ENCODE measurements at places on chromosomes 6 and 20. TPM values are rescaled to one million over a fixed set of nuclear protein-coding genes. Genes with fewer than 3 reads are reported as not detected.

Gene C20orf96
- total RNA-seq, result 8.8 TPM

Gene TBP
- 12.8 TPM for total RNA-seq

Gene SPATA25
- 1.3 TPM for total RNA-seq

Gene ATP6V1G2
- total RNA-seq, result 0.75 TPM

Gene PSMF1
- 133 TPM for total RNA-seq

Gene GABRR1
- not detected for total RNA-seq

Gene APOM
- 2.6 TPM for total RNA-seq

Gene FNDC1
- total RNA-seq, result 1.1 TPM

Gene DEFB132
- not detected for total RNA-seq

Gene MPC1
- 51.2 TPM for total RNA-seq

Gene PEDS1
- total RNA-seq, result 31.3 TPM

Gene ACTL10
- 1.3 TPM for total RNA-seq

Gene GCNT2
- total RNA-seq, result 27.4 TPM

Gene SCGN
- total RNA-seq, result not detected

Gene SNAP25
- 1.9 TPM for total RNA-seq

Gene CST2
- total RNA-seq, result not detected

Gene FAXC
- 5.4 TPM for total RNA-seq

Gene SDCBP2
- total RNA-seq, result 10.9 TPM

Gene BTN3A1
- 52.2 TPM for total RNA-seq

Gene PPP1R3D
- 11.2 TPM for total RNA-seq

Gene ASF1A
- total RNA-seq, result 22.9 TPM

Gene EPPIN
- not detected for total RNA-seq

Gene SEMG1
- not detected for total RNA-seq

Gene MEI4
- total RNA-seq, result not detected

Gene OOEP
- 1.2 TPM for total RNA-seq

Gene GTSF1L
- total RNA-seq, result not detected

Gene BPIFA1
- total RNA-seq, result not detected

Gene TGM3
- not detected for total RNA-seq

Gene RIMS4
- total RNA-seq, result 3.2 TPM

Gene KDM1B
- total RNA-seq, result 19.6 TPM

Gene TP53RK
- total RNA-seq, result 13.3 TPM

Gene NTSR1
- total RNA-seq, result 0.09 TPM

Gene CCHCR1
- total RNA-seq, result 12.5 TPM

Gene PNLDC1
- 0.49 TPM for total RNA-seq

Gene IRF4
- 3.7 TPM for total RNA-seq

Gene NUDT3
- total RNA-seq, result 29.1 TPM

Gene DDX43
- total RNA-seq, result 2.5 TPM

Gene ZSCAN12
- 5.6 TPM for total RNA-seq

Gene CST4
- not detected for total RNA-seq

Gene HMGN3
- total RNA-seq, result 69.8 TPM

Gene MPIG6B
- total RNA-seq, result 1.1 TPM

Gene C6orf118
- not detected for total RNA-seq

Gene HLA-DMB
- 140 TPM for total RNA-seq

Gene LINC00237
- total RNA-seq, result not detected

Gene LY6G6F
- total RNA-seq, result not detected

Gene RAB44
- total RNA-seq, result 0.96 TPM

Gene CDSN
- not detected for total RNA-seq

Measured in upper lobe of right lung (tissue), 1 donor.